Activated CD4-positive, alpha-beta T cell treated with anti-CD3 and anti-CD28 coated beads for 1 hour (primary cell): ENCODE measurements at places on chromosomes 4 and X.

DNA sequence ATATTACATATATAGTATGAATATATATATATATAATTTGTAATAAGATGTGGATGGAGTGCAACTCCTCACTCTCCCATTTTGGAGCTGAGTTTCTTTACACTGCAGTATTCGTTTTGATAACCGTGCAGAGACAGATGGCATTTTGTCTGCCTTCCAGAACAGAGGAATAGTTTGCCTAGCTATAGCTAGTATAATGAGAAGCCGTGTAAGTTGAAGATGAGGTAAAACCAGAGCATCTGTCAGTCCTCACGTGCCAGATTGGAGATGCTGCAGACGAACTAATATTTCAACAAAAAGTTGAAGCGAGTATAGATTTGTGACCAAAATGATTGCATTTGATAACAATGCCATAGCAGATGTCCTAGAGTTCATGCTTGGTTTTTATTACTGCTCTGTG is 180.6 kb downstream of the FMR1NB start:
- DNase-seq: no peak

- no peak for DNase-seq
Observed at GRCh38 chr4:128286474-128287058, 1.0 kb downstream of the PGRMC2 start.

DNA sequence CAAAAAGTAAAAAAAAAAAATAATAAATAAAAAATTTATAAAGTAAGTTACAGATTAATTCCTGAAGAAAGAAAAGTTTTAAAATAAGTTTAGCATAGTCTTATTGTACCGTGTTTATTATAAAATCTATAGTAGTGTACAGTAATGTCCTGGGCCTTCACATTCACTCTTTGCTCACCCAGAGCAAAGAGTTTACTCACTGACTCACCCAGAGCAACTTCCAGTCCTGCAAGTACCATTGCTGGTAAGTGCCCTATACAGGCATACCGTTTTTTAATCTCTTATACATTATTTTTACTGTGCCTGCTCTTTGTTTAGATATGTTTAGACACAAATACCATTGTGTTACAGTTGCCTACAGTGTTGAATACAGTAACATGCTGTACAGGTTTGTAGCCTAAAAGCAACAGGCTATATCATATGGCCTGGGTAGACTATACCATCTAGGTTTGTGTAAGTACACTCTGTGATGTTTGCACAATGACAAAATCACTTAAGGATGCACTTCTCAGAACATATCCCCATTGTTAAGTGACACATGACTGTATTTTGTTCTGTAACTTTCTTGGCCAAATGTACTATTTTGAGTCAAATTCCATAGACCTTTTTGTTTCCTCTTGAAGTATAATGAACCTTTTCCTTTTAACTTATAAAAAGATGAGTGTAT is 199.0 kb upstream of the NUDT6 start:
- DNase-seq: no peak

DNA sequence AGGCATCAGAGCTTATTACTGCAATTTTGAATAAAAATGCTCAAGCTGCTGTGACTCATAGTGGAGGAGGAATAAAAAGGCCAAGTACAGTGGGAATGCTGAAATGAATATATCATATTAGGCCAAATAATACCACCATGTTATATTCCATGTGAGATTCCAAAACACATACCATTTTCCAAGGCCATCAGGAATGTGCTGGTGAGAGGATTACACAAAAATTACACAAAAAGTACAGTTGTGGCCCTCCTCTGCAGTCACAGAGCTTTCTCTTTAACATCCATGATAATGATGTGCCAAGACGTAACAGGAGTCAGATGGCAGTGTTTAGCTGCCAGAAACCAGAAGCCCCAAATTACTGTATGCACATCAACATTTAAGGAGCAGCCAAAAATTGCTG is 153.5 kb downstream of the PCDH18 start:
- no peak for DNase-seq

GRCh38 chr4:55931043-55931442 is 17.7 kb upstream of the CEP135 start:
- no peak for DNase-seq

DNA sequence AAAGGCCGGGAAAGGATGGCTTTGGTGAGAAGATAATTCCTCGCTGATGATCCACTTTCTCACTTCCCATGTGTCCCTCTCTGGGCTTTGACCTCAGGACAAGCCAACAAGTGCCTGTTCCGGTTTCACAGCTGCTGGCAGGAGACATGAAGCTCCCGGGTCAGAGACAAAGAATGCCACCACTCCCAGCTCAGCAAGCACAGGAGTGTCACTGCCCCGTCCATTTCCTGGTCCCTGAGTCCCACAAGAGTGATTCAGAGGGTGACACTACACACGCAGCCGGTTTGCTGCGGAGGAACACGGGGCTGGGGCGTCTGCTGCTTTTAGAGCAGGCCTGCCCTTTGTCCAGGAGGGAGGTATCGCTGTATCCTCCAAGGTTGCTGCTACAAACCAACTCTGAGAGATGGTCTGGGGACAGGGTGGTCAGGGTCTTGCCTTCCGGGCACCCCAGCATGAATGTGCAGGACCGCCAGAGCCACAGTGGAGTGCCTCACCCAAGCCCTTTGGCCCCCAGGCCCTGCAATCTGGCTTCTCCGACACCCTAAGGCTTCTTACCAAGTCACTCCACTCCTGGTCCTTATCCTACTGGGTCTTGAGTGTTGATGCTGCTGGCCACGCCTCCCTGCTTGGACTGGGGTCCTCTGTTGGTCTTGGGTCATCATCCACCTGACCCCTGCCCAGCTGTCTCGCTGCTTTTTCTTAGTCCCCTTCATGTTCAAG is 49.5 kb downstream of the CPZ start:
- DNase-seq: no peak
